ENCODE measurements at places on chromosomes 3 and 15. TPM values are rescaled to one million over a fixed set of nuclear protein-coding genes. Genes with fewer than 3 reads are reported as not detected.

Gene MEIS2
- 33.4 TPM for polyA plus RNA-seq

Gene RBP2
- polyA plus RNA-seq, result not detected

Gene GPR149
- not detected for polyA plus RNA-seq

DNA sequence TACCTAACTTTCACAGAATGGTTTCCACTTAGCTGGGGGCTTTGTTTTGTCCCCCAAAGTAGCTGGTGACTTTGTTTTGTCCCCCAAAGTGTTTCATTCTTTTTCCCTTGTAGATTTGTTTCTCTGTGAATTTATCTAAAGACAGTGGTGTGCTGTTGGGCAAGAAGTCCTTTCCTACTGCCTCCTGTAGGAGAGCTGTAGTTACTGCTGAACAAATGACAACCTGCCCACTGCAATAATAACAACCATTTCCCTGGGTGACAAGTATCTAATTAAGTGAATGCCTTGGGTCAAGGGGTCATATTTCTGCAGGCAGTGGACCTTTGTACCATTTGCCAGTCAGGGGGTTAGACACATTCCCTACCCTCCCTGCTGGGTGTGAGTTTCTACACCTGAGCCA lies 125.4 kb upstream of the BFSP2 start:
- no peak for DNase-seq

DNA sequence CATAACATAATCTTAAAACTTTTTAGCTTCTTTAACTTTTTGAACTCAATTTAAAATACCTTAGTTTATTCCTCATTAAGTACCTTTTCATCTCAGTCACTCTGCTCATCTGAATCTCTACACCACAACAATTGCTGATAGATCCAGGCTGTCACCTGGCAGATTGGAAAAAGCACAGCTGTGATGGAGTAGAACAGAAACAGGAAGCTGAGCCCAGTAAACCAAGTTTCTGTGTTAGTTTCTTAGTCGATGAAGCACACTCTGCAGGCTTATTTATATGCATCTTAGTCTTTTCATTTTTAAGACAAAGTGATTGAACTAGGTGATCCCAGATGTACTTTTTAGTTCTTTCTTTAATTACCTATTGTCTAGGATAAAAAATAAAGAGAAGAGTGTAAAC lies 1398.0 kb upstream of the ALCAM start:
- no peak for DNase-seq

- DNase-seq, result no peak
Measured at GRCh38 chr15:84752700-84753099, 4.3 kb downstream of the ZNF592 start.

GRCh38 chr3:184716622-184717398 lies 4.9 kb upstream of the MAGEF1 start:
- DNase-seq, result no peak

GRCh38 chr3:122992676-122993075 lies 34.9 kb downstream of the SEMA5B start:
- DNase-seq, result no peak

GRCh38 chr3:24624938-24625681 lies 130.5 kb upstream of the THRB start:
- no peak for DNase-seq

- DNase-seq, result no peak
Measured at GRCh38 chr15:71295603-71296314, 180.5 kb downstream of the THSD4 start.

- no peak for DNase-seq
Measured at GRCh38 chr15:39602143-39602542, 21.3 kb downstream of the THBS1 start.

DNA sequence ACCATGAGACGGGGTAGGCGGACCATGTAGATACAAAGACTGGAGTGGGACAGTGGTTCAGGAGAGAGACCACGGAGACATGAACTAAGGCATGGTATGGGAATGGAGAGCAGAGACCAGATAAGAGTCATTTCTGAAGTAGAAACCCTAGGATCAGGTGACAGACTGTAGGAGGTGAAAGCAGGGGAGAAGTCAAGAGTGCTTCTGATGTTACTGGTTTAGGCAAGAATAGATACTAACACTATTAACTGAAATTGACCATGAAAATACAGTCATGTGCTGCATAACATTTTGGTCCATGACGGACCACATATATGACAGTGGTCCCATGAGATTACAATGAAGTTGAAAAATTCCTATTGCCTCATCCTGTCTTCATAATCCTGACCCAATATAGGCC lies 41.7 kb downstream of the RASGRP1 start:
- DNase-seq, result no peak

DNA sequence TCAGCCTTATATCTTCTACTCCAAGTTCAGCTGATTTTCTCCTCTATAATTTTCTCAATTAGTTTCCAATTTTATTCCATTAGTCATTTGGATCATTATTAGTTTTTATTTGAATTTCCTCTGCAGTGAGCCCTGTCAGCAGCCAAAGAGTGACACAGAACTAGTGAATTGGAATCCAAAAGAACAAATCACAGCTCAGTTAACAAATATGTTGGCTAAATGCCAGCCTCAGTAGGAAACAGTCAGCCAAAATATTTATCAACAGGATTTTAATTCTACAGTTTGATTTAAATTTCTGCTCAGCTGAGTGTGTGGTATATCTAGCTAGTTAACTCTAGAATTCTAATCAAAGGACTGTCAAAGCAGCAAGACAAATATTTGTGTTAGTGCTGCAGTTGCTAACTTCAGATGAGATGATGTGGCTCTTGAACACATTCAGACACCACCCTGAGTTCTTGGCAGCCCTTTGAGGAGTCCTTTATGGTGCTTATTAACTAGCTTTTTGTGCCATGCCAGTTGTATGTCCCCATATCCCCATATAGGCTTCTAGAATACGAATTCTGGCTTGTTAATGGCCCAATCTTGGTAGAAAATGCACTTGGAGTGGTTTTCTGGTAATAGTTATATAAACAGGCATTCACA lies 194.5 kb downstream of the CPNE4 start:
- DNase-seq, result no peak

- no peak for DNase-seq
Measured at GRCh38 chr3:107739227-107739626, 216.5 kb downstream of the BBX start.

DNA sequence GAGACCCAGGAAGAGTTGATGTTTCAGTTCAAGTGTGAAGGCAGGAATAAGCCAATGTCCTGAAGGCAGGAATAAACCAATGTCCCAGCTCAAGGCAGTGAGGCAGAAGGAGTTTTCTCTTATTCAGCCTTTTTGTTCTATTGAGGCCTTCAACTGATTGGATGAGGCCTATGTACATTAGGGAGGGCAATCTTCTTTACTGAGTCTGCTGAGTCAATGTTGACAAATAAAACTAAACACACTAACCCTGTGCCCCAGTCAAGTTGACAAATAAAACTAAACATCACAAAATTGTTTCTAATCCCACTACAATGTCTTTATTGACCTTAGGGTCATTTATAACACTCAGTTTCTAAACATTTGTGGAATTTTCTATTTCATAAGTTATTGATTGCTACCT lies 100.0 kb downstream of the CACNA2D3 start:
- DNase-seq, result no peak

DNA sequence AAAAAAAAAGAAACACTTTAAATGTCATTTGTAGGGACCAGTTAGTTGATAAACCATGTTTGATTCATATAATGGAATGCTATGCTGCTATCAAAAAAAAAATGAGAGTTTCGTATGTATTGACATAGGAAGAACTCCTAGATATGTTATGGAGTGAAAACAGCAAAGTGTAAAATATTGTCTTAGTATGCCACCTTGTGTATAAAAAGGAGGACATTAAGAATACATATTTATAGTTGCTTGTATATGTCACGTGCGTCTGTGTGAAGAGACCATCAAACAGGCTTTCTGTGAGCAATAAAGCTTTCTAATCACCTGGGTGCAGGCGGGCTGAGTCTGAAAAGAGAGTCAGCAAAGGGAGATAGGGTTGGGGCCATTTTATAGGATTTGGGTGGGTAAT lies 39.5 kb downstream of the KBTBD8 start:
- no peak for DNase-seq
